ENCODE measurements at places on chromosomes 2 and 18. TPM values are rescaled to one million over a fixed set of nuclear protein-coding genes. Genes with fewer than 3 reads are reported as not detected.

HOXD4 gene
- not detected for total RNA-seq

COL5A2 gene
- 2.3 TPM for total RNA-seq

LAMA1 gene
- not detected for total RNA-seq

CCDC68 gene
- total RNA-seq: not detected

MERTK gene
- total RNA-seq: 0.43 TPM

SIX2 gene
- not detected for total RNA-seq

TMEM247 gene
- not detected for total RNA-seq

MROH2A gene
- total RNA-seq: not detected

NYAP2 gene
- not detected for total RNA-seq

MEP1B gene
- total RNA-seq: not detected

MAT2A gene
- 276 TPM for total RNA-seq
